ENCODE measurements at places on chromosomes 1 and 21.

GRCh38 chr1:89753761-89754160, 67.1 kb upstream of the LRRC8D start:
- DNase-seq, result no peak

- no peak for DNase-seq
These were observed 37.4 kb upstream of the SRRM1 start for GRCh38 chr1:24605534-24606295.

DNA sequence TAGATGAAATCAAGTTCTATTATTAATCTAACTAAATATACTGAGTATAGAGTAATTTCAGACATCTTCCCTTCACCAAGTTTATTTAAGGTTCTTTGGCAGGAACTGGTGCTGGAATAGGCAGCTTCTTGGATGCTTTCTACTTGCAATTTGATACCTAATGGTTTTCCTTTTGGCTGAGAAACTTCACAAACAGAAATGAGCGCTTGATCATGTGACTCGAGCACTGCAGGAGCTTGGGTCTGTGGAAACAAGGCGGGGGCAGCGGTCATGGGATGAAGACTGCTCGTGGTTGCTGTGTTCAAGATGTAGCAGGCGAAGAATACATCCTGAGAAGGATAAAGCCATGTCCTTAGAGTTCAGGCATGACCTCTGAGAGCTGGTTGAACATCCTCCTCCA, 136.8 kb downstream of the PTPRC start:
- no peak for DNase-seq

DNA sequence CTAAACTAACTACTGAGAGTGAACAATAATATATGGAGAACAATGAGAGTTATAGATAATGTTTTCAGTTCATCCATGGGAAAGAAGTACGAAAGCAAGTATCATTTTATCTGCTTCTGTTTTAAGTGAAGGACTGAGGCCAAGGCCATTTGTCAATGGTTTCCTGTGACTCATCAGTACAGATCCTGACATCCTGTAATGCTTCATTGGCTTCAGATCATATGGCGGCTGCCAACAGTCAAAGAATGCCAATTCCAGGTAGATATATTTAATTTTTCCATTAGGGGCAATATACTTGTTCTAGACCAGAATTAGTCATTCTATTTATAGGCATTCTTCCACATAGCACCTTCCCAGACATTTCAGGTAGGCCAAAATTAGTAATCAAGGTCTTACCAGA, 97.3 kb downstream of the USH2A start:
- no peak for DNase-seq

DNA sequence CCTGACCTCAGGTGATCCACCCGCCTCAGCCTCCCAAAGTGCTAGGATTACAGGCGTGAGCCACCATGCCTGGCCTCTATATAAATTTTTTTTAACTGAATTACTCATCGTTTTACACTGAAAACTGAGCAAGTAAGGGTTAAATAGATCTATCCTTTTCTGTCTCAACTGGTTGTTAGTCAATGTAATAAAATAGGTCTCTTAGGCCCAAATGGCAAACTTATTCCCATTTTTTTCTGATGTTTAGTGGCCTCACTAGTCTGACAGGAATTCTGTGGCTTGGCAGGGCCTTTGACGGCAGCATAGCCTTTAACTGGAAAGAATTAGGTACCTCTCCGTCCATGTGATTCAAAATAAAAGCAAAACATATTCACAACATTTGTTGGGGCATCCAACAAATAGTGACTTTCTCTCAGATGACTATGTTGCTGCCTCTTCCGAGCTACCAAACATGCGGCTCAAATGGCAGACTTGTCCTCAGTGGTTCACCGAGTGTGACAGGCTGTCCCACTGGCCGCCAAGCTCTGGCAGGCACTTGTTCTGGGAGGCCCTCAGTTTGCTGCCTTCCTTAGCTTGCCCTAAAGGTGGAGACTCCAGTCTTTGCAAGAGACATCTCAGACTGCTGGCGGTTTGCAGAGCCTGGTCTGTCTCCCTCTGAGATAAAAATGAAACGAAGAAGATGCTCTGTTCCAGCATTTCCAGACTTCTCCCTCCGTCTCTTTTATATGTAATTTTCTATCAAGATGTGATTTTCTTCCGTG, 17.4 kb downstream of the ATP1A4 start:
- DNase-seq, result no peak

GRCh38 chr1:46655848-46656247, 12.3 kb downstream of the ATPAF1 start:
- no peak for DNase-seq

- DNase-seq, result no peak
These were observed 1.9 kb downstream of the TAL1 start for GRCh38 chr1:47229886-47230691.

- DNase-seq, result no peak
These were observed 39.0 kb downstream of the LRP8 start for GRCh38 chr1:53288790-53289429.

- peak; percentile 99 for DNase-seq
These were observed 24.8 kb upstream of the ITPKB start for GRCh38 chr1:226763905-226764264.

GRCh38 chr1:70195342-70195741, 10.0 kb downstream of the LRRC40 start:
- no peak for DNase-seq

GRCh38 chr1:2198571-2198970, 4.0 kb upstream of the FAAP20 start:
- no peak for DNase-seq

GRCh38 chr1:23720256-23720995, 22.8 kb upstream of the ELOA start:
- no peak for DNase-seq

DNA sequence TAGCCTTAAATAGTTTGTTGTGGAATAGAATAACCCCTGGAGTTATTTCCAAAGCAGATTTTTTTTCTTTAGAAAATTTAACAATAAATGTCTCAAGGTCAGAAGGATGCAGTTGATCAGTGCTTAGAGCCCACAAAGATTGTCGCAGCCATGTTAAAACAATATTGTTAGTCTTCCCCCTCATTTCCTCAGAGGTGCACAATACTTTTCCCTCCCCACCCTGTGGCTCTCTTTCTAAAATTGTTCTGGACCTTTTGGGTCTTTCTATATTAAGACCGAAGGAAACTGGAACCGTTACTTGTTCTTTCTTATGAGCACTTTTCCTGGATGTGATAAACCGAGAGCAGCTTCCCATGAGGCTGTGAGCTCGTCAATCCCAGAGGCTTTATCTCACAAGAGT, 333.7 kb downstream of the HLX start:
- DNase-seq, result no peak

DNA sequence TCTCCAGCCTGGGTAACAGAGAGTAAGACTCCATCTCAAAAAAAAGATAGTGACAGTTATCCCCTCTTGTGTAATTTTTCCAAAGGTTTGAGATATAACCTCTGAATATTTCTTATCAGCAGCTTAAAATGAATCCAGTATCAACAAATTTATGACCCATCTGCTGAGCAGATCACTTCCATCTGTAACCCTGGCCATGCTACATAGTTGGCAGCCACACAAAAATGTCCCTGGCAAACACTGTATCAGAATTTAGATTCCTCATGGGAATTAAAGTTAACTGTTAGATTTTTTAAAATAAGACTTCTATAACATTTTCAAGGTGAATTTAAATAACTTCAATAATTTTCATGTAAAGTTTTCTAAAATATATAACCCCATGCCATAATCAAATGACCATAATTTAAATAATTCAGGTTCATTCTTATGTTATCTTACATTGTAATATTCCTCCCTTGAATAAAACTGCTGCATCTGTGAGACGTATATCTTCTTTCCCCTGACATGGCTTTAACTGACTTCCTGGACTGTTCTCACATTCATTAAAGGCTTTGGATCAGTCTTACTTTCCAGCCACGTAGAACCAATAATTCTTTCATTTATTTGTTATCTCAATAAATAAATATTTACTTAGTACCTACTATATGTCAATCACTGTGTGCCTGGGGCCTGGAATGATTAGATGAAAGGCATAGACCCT, 5.3 kb upstream of the PRPF38B start:
- no peak for DNase-seq

DNA sequence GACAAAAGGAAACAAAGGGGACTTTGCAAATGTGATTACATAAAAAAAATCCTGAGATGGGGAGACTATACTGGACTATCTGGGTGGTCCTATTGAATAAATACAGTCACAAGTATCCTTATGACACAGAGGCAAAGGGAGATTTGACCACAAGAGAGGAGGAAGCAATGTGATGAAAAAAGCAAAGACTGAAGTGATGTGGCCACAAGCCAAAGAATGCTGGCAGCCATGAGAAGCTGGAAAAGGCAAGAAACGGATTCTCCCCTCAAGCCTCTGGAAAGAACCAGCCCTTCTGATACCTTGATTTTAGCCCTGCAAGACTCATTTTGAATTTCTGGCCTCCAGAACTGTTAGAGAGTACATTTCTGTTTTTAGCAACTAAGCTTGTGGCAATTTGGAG, 36.4 kb downstream of the OLFML2B start:
- no peak for DNase-seq

- DNase-seq, result no peak
These were observed 142.4 kb downstream of the ZP4 start for GRCh38 chr1:237748171-237748960.

- DNase-seq, result no peak
These were observed 354.9 kb upstream of the ADAMTS5 start for GRCh38 chr21:27321791-27322190.

DNA sequence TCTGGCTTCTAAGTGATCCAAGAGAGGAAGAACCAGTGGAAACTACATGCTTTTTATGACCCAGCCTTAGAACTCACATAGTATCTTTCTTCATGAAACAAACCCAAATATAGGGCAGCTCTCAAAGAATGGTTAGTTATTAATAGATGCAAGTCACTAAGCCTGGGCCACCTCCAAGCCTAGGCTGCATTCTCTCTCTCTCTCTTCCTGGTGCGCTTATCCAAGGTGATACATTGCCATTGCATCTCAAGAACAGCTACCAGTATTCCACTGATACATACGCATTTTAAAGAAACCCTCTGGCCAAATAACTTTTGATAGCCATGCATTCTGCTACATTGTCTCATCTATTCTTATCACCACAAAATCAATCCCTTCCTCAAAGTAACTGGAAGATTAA, 455.6 kb upstream of the ADGRL2 start:
- no peak for DNase-seq

DNA sequence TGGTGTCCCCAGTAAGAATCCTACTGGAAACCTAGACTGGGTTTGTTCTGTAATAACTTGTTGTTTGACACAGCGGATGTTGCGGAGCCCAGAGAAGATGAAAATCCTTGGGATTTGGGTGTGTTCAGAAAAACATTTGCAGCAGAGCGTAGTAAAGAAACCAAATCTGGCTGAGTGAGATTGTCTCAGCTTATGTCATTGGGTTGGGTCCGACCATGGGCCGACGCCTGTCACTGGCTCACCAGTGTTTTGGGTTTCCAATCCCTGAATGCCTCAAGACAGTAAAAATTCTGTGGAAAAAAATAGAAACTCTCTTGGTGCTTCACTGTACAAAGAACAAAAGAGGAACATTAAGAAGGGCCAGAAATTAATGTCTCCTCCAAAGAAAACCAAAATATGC, 146.3 kb downstream of the TPR start:
- no peak for DNase-seq

- DNase-seq, result no peak
These were observed 32.8 kb downstream of the C2CD2 start for GRCh38 chr21:41921021-41921420.

- no peak for DNase-seq
These were observed 20.0 kb downstream of the S100A6 start for GRCh38 chr1:153515504-153516394.

- DNase-seq, result no peak
These were observed 26.7 kb downstream of the NDC1 start for GRCh38 chr1:53811414-53811851.

GRCh38 chr1:78348496-78349284, 142.1 kb upstream of the PTGFR start:
- DNase-seq, result no peak

DNA sequence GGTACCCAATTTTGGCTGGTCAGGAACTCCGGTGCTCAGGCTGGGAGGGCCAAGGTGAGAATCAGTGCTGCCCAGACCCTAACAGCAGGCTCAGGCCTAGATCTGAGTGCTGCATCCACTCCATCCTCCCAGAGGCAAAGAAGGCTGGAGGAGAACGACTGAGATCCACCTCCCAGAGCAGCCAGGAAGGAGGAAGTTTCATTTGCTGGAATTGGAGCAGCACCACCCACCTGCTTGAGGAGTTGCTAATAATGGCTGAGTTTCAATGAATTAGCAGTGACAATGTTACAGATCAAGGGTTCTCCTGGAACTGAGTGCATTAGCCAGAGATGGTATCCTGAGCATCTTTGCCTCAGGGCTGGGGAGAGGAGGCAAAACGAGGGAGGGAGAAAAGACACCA, 46.7 kb upstream of the KLHDC7A start:
- DNase-seq, result no peak

DNA sequence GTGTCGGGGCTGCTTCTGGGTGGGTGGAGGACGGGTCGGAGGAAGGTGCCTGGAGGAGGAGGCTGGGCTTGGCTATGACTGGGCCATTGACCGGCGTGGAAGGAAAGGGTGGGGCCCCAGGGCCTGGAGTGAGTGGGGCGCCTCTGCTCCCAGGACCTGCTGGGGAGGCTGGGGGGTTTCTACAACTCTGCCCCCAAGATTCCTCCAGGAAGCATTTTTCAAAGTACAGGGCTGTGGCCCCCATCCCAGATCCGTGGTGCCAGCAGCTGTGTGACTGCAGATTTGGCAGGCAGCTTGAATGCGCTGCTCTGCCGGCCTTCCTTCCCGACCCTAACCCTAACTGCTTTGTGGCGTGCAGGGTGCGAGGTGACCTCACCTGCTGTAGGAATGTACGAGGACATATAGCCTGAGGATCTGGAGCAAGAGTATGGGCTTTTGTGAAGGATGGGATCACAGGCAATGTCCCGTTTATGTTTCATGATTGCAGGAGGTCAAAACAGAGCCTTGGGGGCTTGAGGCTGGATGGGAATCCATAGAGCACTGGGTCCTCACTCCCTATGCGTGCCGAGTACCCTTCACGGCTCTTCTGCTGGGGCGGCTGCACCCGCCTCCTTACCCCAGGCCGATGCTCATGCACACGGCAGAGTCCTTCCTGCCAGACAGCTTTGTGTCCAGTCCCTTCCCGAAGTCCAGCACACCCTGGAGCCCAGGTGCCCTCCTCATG, 24.7 kb downstream of the TRPM2 start:
- DNase-seq, result no peak

GRCh38 chr21:18368205-18368604, 35.4 kb downstream of the TMPRSS15 start:
- peak; percentile 28 for DNase-seq

GRCh38 chr1:151164732-151165280, 896 bp downstream of the LYSMD1 start:
- no peak for DNase-seq

- no peak for DNase-seq
These were observed 3.0 kb upstream of the SDE2 start for GRCh38 chr1:226001963-226002666.

- no peak for DNase-seq
These were observed 8.5 kb downstream of the TRIM46 start for GRCh38 chr1:155182052-155182550.
